ENCODE measurements at places on chromosomes 7 and 10. TPM values are rescaled to one million over a fixed set of nuclear protein-coding genes. Genes with fewer than 3 reads are reported as not detected.

Gene PKD2L1
- total RNA-seq, result not detected

Gene DNAH11
- total RNA-seq, result 0.43 TPM

DNA sequence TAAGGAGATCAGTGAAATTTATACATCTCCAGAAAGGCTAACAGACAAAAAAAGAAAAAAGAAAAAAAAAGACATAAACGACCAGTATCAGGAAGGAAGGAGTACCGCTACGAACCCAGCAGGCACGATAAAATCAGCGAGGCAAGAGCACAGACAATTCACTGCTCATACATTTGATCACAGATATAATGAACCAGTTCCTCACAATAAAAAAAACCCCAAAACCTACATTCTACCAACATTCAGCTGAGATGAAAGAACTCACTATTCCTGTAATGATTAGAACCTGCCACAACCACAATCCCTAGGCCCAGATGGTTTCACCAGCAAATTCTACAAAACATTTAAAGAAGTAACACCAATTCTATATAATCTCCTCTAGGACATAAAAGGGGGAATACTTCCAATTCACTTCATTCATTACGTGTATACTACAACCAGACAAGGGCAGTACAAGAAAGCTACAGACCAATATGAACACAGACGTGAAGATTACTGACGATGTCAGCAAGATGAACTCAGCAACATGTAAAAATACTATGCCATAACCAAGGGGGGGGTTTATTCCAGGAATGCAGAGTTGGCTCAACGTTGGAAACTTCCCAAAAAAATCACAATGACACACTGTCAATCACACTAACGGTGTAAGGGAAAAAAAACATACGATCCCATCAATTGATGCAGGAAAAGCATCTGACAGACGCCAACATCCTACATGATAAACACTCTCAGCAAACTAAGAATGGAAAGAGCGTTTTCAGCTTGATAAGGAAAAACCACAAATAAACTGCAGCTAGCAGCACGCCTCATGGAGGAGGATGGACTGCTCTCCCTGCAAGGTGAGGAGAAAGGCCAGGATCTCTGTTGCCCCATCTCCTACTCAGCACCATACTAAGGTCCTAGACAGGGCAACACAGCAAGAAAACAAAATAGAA is 256.2 kb downstream of the ELFN1 start:
- no peak for DNase-seq

GRCh38 chr10:79088176-79088575 is 19.4 kb downstream of the ZMIZ1 start:
- DNase-seq, result no peak

Gene KCNIP2
- 4.1 TPM for total RNA-seq

Gene MYH16
- not detected for total RNA-seq

DNA sequence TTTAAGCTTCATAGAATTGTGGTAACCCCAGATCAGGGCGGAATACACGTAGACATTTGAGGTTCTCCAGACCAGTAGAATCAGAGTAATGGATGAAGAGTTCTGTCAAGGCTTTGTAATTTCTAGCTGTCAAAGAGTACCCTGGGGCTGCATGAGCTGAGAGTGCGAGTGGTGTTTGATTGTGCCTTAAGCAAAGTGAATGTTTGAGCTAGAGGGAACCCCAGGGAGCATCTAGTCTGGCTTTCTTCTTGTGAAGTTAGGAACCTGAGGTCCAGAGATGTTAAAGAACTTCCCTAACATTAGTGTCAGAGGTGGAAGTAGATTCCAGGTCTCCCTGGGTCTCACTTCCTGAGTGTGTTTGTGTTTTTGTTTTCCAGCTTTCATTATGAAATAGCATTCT is 212.3 kb upstream of the FZD1 start:
- no peak for DNase-seq

- DNase-seq, result peak; percentile 26
Observed at GRCh38 chr7:1853431-1853985, 183.4 kb downstream of the ELFN1 start.

Gene UCN3
- total RNA-seq, result not detected

DNA sequence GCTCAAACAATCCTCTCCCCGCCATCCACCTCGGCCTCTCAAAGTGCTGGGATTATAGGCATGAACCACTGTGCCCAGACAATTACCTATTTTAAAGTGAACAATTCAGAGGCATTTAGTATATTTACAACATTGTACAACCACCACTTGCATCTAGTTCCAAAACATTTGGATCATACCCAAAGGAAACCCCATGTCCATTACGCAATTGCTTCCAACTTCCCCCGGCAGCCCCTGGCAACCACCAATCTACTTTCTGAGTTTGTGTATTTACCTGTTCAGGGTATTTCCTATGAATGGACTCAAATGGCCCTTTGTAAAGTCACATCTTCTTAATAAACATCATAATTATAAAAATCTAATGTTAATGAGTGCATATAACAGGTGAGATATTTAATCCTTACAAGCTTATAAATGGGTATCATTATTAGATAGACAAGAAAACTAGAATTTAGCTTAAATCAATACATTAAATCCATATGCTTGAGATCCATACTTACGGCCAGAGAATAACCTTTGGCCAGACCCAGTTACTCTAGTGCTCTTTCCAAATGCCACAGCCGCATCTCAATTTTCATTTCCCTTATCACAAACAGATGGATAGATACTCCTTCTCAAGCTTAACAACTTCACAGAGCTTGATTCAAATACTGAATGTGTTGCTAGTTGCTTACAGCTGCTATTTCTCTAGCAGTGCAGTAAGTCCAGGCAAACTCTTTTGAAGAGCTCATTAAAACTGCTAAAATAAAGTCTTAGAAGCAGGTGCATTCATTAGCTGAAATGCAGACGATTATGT is 133.4 kb upstream of the MKLN1 start:
- no peak for DNase-seq

Gene CDK14
- total RNA-seq, result 0.94 TPM

Gene ITGA8
- total RNA-seq, result not detected

Data from activated naive CD8-positive, alpha-beta T cell treated with anti-CD3 and anti-CD28 coated beads, Interleukin-2, amount 10 ng/mL, durations not matched to agents 7 days and 5 days (primary cell).